Kidney glomerular epithelial cell (primary cell): ENCODE measurements at places on chromosomes 16 and 17.

- no peak for DNase-seq
Measured at GRCh38 chr16:48558371-48558841, 51.6 kb downstream of the N4BP1 start.

- no peak for DNase-seq
Measured at GRCh38 chr16:77113835-77114234, 77.2 kb upstream of the MON1B start.

DNA sequence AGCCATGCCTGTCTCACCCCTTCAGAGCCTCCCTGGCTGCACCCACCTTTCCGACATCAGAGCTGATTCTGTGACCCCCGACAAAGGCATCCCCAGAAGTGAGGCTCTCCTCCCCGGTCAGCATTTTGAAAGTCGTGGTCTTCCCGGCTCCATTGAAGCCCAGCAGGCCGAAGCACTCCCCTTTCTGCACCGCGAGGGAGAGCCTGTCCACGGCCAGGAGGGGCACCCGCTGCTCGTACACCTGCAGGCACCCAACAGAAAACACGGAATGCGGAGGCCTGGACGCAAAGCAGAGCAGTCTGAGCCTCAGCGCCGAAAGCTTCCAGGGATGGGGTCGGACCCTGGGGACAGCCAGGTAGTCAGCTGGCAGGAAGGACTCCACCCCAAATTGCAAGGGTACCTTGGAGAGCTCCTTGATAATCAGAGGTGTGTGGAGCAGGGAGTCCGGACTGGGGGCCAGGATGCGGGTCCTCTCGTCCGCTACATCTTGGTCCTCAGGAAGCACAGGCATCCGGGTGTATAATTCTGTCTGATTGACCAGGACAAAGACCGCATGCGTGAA, 13.1 kb upstream of the RNPS1 start:
- no peak for DNase-seq

- no peak for DNase-seq
Measured at GRCh38 chr17:7977039-7977438, 25.4 kb upstream of the GUCY2D start.

DNA sequence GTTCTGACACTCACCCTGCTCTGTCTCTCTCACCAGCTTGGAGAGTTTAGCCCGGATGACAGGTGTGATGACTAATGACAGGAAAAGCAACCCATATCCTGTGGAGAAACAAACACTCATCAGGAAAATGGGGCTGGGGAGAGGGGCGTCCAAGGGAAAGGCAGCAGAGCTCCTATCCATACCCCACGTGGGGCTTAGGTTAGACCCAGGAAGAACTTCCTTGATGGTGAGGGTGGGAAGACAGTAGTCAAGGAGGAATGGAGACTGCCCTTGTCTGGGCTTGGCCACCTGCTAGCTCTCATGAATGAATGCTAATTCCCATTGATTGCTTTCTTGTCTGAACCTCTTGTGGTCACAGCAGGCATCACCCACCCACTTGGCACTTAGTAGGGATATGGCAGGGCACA, 3.8 kb downstream of the SLC46A1 start:
- no peak for DNase-seq

GRCh38 chr17:75764711-75765421, at the start of gene GALK1:
GALK1 (minus strand) TSS chr17:75765192; CDS start chr17:75765136, 56 bp downstream.
- no peak for DNase-seq

- no peak for DNase-seq
Measured at GRCh38 chr16:27248036-27248435, 20.5 kb downstream of the NSMCE1 start.

GRCh38 chr16:80014241-80014939, 413.9 kb upstream of the MAF start:
- no peak for DNase-seq

GRCh38 chr17:1713878-1714426, 3.8 kb upstream of the TLCD2 start:
- DNase-seq, result peak; percentile 25

- no peak for DNase-seq
Measured at GRCh38 chr17:36602030-36602748, 806 bp downstream of the MRM1 start.

DNA sequence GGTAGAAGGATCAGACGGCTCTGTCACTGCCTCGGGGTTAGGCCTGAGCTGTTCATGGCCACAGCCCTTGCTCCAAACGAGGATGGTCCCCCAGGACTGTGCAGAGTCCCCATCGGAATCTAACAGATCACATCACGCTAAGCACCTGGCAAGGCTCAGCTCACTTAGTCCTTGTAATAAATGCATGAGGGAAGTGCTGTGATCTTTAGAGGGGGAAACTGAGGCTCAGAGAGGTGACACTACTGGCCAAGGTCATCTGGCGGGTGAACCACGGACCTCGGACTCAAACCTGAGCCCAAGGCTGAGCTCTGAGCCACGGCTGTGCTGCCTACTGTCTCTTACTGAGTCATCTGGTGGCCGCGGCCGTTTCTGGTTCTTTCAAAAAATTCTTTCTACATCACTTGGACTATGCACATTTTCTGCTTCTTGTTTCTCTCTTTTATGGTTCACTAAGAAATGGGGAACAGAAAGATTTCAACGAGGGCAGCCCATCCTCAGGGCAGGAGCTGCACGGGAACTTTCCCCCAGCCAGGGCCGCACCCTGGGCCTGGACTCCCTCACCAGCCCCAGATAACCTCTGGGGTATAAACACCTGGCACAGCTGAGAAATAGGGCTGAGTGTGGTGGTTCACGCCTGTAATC, 55.6 kb downstream of the COTL1 start:
- DNase-seq, result no peak

DNA sequence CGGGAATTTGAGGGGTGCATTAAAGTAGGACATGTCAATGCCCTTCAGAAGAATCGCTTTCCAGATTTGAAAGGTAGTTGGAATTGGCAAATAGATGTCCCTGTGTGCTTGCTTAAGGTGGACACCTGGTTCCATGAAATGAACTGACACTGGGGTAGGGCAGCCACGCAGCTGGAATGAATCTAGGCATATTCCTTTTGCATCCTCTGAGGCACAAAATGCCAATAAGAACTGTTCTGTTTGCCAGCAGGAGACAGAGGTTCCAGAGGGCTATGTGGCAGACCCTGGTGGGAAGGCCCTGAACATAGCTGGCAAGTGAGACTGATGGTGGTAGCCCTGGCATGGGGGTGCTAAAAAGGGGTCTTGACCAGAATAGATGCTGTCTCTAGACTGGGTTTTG, 61.5 kb downstream of the SLC6A2 start:
- DNase-seq, result no peak

DNA sequence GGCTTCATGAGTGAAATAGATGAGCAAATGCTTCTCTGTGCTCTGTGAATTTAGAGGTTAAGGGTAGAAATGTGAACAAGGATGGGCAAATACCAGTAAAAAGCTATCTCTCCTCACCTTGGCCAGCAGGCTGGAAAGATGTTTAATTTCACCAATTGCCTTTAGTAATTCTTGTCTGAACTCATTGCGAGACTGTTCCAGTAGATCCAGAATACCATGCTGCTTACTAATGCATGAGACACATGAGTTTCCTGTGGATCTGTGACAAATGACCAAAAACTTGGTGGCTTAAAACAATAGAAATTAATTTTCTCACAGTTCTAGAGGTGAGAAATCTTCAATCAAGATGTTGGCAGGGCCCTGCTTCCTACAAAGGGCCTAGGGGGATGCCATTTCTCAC, 9.3 kb upstream of the ZNF624 start:
- no peak for DNase-seq
